Activated CD4-positive, alpha-beta memory T cell treated with anti-CD3 and anti-CD28 coated beads for 36 hours (primary cell): ENCODE measurements at places on chromosomes 7 and 10. TPM values are rescaled to one million over a fixed set of nuclear protein-coding genes. Genes with fewer than 3 reads are reported as not detected.

The LIPF gene
- total RNA-seq = not detected

DNA sequence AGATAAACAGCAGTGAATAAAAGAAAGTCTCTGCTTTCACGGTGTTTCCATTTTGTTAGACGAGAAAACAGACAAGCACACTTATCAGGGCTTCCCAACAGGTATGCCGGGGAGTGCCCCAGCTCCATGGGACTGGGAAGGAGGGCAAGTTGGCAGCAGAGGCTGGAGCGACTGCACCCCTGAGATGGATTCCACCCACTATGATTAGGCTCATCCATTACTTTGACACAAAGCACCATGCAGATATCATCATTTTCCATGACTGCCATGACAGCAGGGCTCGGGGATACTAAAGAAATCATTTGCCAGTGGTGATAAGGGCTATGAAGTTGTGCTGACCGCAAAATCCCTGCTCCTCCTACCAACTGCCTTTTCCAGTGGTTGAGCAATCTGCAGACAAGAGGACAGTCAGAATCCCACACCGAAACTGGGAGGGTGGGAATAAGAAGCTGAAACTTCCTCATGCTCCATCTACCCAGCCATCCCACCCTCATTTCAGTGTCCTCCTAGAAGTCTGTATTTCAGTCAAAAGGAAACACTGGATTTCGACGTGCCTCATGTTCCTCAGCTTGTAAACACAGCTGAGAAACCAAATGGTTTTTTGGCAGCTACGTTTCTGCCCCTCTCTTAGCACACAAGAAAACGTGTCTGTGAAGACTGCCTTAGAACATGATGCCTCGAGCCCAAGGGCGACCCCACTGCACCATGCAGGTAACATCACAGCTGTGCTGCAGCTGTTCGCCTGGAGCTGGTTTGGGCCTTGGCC lies 15.5 kb downstream of the CREB3L2 start:
- peaks cover 25% of the 10 kb centered on the region for H3K36me3 ChIP-seq
- DNase-seq = no peak
- no peaks in the 10 kb centered on the region for H3K4me1 ChIP-seq
- H3K4me3 ChIP-seq = no peak overlapping the region
- H3K27ac ChIP-seq = no peak overlapping the region

GRCh38 chr7:101241015-101241363 lies 3.4 kb upstream of the CLDN15 start:
- DNase-seq = no peak
- no peak overlapping the region for H3K27ac ChIP-seq
- peaks cover 19% of the 10 kb centered on the region for H3K4me1 ChIP-seq
- no peaks in the 10 kb centered on the region for H3K27me3 ChIP-seq

DNA sequence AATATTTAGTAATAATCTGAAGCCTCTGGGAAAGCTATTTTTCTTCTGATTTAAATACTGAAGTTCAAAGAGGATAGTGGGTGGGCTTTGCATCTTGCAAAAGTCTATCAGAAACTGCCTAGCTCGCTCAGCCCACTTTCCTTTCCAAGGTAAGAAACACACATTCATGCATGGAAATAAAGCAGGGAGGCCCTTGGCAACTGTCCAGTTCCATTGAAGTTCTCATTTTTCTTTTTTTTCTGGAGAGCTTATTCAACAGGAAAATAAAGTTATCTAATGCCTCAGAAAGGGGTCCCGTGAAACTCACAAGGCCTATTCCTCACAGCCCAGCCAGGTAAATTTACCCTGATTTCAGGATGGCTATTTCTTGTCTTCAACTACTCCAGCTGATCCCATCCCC lies 654.9 kb downstream of the KCNMA1 start:
- H3K4me1 ChIP-seq = no peaks in the 10 kb centered on the region
- no peaks in the 10 kb centered on the region for H3K27me3 ChIP-seq
- H3K27ac ChIP-seq = no peak overlapping the region
- H3K36me3 ChIP-seq = no peaks in the 10 kb centered on the region
- H3K4me3 ChIP-seq = no peak overlapping the region

DNA sequence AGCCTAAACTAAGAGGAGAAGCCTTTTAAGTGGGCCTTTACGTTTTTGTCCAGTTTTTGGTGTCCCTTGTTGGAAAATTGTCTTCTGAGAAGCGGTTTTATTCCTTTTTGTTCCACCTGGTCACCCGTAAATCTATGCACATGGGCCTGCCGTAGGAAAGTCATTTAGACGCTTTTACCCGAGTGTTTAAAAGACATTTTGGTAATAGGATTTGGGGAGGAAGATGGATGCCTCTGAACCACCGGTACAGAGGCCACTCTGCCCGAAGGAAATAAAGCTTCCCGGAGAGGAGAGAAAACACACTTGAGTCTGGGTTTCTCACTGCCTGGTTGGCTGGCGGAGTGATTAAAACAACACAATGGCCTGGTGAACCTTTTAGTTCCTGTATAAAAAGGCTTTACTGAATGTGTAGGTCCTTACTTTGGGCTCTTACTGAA lies 760 bp downstream of the THNSL1 start:
- peak overlapping the region; percentile 97 for H3K27ac ChIP-seq
- H3K4me3 ChIP-seq = peak overlapping the region; percentile 94
- no peaks in the 10 kb centered on the region for H3K36me3 ChIP-seq
- H3K4me1 ChIP-seq = peaks cover 19% of the 10 kb centered on the region
- peak; percentile 33 for DNase-seq
- no peaks in the 10 kb centered on the region for H3K27me3 ChIP-seq

- H3K4me3 ChIP-seq = peak overlapping the region; percentile 46
- DNase-seq = no peak
- peak overlapping the region; percentile 33 for H3K27ac ChIP-seq
- H3K36me3 ChIP-seq = peaks cover 4% of the 10 kb centered on the region
- peaks cover 50% of the 10 kb centered on the region for H3K4me1 ChIP-seq
Measured at GRCh38 chr7:27155816-27156507, 513 bp downstream of the HOXA7 start.

- H3K4me3 ChIP-seq = no peak overlapping the region
- no peaks in the 10 kb centered on the region for H3K4me1 ChIP-seq
- no peak for DNase-seq
- no peaks in the 10 kb centered on the region for H3K36me3 ChIP-seq
- no peak overlapping the region for H3K27ac ChIP-seq
Measured at GRCh38 chr10:87618566-87619423, 40.9 kb upstream of the PAPSS2 start.

The ZNF33B gene
- 7.3 TPM for total RNA-seq

GRCh38 chr10:49272251-49273081 lies 26.5 kb upstream of the C10orf71 start:
- peaks cover under 1% of the 10 kb centered on the region for H3K36me3 ChIP-seq
- H3K4me1 ChIP-seq = peaks cover 3% of the 10 kb centered on the region
- DNase-seq = no peak
- peaks cover 2% of the 10 kb centered on the region for H3K27me3 ChIP-seq

The IQUB gene
- not detected for total RNA-seq

DNA sequence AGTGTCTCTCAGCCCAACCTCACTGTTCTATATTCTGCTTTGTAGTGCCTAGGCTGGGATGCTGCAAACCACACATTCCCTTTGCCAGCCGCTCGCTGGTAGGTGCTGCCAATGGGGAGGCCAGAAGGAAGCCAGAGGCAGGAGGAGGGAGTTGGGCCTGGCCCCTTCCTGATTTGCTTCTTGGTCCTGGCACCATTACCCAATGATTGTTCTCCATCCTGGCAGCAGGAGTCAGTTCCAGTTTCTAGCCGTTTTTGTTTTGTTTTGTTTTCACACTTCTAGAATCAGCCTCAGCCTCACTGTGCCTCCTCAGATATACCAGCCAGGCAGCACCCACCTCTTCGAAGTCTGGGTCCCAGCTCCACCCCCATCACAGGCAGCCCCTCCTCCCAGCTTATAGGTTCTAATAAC lies 27.4 kb upstream of the LOXL4 start:
- no peaks in the 10 kb centered on the region for H3K4me1 ChIP-seq
- no peak overlapping the region for H3K27ac ChIP-seq
- H3K27me3 ChIP-seq = peaks cover 19% of the 10 kb centered on the region
- no peaks in the 10 kb centered on the region for H3K36me3 ChIP-seq
- no peak overlapping the region for H3K4me3 ChIP-seq

The CPVL gene
- total RNA-seq = not detected

DNA sequence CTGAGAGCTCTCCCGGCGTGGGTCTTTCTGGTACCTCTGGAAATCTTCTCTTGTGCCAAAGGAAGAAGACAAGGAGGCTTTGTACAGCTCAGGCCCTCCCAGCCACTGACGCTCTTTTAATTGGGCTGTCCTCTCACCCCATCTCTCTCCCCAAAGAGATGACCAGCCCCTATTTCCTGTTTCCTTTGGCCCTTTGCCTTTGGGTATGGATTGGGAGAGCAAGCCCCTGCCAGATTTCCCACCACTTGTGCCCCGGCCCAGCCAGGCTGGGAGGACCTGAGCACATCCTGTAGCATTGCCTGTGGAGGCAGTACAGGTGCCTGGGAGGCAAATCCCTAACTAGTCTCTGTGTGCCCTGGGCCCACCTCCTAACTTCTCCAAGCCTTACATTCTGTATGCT lies 5.7 kb upstream of the PLAC9 start:
- H3K4me1 ChIP-seq = no peaks in the 10 kb centered on the region
- no peak overlapping the region for H3K27ac ChIP-seq
- no peak for DNase-seq
- no peaks in the 10 kb centered on the region for H3K36me3 ChIP-seq
- H3K4me3 ChIP-seq = no peak overlapping the region
- peaks cover 10% of the 10 kb centered on the region for H3K27me3 ChIP-seq

The PON3 gene
- total RNA-seq = not detected

- H3K27me3 ChIP-seq = no peaks in the 10 kb centered on the region
- peaks cover 61% of the 10 kb centered on the region for H3K4me1 ChIP-seq
- H3K27ac ChIP-seq = peak overlapping the region; percentile 84
- no peak overlapping the region for H3K4me3 ChIP-seq
- no peak for DNase-seq
Measured at GRCh38 chr10:119702583-119702982, 23.3 kb upstream of the INPP5F start.

- peak overlapping the region; percentile 56 for H3K4me3 ChIP-seq
- H3K27ac ChIP-seq = peak overlapping the region; percentile 100
- peak; percentile 72 for DNase-seq
- peaks cover 13% of the 10 kb centered on the region for H3K36me3 ChIP-seq
- H3K4me1 ChIP-seq = peaks cover 97% of the 10 kb centered on the region
Measured at GRCh38 chr7:142807855-142808460, 37.2 kb downstream of the PRSS2 start.

DNA sequence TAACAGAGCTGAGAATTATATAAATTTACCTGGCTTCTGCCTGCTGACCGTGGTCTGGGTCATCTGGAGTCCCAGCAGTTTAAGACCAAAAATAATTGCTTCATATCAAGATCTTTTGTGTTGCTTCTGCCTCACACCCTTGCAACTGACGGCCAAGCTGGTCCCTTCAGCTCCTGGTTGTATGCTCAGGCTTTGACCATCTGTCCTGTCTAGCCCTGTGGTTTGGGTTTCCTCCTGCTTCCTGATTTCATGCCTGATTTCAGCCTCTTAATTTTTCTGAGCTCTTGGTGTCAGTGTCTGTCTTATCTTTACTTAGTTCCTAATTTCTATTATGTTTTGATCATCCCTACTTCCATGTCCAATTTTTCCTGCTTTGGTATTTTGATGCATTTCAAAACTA lies 87.9 kb upstream of the PLXDC2 start:
- no peak overlapping the region for H3K4me3 ChIP-seq
- no peak for DNase-seq
- H3K27me3 ChIP-seq = no peaks in the 10 kb centered on the region
- H3K36me3 ChIP-seq = no peaks in the 10 kb centered on the region
- no peak overlapping the region for H3K27ac ChIP-seq

DNA sequence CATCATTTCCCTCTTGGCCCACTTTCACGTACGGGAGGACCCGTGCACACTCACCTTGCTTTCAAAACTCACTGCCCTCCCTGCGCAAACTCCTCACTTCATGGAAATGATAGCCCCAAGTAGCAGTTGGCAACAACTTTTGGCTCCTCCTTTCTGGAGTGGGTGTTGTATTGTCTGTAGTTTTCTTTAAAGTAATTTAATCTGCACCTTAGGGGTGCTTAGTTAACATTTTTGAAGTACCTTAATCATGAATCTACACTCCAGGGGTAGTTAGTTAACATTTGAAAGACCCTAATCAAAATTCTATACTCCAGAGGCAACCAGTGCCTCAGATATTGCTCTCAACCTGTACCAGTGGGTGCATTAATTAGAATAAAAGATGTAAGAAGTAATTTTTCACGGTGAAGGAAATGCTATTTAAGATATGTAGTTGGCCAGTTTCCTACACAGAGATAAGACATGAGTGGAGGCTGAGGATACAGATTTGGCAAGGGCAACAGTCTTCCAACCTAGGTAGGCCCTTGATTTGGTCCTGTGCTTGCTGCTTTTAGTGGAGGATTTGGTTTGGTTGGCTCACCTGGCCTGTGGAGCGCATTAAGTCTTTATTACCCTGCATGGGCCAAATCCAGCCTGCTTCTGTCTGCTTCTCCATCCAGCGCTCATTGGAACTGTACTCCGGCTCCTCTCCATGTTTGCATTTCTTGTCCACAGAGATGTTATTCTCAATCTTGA lies 93.0 kb downstream of the EXOC4 start:
- H3K4me1 ChIP-seq = peaks cover 3% of the 10 kb centered on the region
- DNase-seq = no peak
- no peak overlapping the region for H3K4me3 ChIP-seq
- H3K27ac ChIP-seq = no peak overlapping the region

The ANKRD2 gene
- not detected for total RNA-seq
